ENCODE measurements at places on chromosomes 12 and 14.

DNA sequence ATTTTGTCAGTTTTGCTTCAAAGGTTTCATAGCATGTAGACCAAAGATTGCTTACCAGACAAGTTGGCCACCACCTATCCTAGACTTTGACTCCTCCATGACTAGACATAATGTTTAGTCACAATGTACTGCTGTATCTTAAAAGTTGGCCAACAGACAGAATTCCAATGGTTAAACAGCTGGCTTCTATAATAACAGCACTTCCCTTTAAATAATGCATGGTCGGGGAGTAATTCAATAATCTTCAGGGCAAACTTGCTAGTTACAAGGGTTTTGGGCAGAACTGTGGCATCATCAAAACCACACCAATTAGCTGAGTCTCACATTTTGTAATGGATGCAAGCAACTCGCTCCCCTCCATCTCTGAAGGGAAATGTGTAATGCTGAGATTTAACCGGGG lies 56.9 kb downstream of the IGF1 start:
- no peak for DNase-seq

DNA sequence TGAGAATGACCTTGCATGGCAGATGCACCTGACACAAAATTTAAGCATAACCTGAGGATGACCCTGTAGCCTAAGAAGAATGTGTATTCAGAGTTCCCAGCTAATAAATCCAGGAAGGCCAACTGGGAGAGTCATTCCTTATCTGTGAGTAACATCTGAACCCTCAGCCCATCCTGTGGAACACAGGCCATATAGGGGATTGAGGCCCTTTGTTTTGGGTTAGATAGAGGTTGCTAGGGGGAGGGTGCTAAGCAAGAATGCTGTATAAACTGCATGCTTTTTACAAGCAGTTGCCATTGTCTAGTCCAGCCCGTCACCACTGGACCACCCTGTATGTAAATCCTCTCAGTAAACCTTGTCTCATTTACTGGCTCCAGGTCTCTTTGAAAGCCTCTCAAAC lies 77.0 kb downstream of the BICD1 start:
- DNase-seq: no peak

DNA sequence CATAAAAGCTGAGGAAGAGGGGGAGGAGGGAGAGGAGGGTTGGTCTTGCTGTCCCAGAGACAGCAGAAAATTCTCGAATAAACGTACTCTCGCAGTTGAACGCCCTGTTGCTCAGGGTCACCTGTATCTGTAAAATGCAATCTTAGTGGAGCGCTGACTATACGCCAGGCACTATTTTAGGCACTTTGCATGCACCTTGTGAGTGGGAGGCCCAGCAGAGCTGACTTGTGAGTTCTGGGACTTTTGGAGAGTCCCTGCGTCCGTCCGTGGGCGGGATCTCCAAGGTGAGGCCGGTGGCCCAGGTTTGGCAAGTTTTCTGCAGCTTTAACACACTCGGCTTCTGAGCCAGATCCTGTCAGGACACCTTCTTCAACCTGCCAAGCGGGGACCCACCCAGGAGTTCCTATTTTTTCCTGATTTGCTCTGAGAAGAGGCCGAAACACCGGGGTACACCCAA lies 32.5 kb upstream of the PLEKHG6 start:
- DNase-seq: peak; percentile 91

DNA sequence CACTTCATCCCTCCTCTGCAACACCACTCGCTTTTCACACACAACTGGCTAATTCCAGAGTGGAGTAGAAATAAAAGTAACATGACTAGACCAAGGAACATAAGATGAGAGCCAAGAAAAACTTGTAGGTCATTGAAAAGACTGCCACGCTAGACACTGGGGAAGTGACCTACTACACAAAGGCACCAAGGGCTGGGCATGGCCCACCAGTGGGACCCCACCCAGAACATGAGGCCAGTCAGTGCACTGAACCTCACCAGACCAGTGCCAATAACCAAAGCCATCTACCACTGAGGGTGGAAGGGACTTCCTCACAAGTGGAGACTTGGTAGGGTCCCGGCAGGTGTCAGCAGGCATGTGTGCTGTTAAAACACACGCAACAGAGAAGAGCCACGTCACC lies 19.7 kb downstream of the FBLN5 start:
- DNase-seq: no peak

- peak; percentile 44 for DNase-seq
These were observed 248.8 kb upstream of the PWP1 start for GRCh38 chr12:107436836-107437235.

All from epithelial cell of esophagus (primary cell).